ENCODE measurements at places on chromosomes 6 and 20.

DNA sequence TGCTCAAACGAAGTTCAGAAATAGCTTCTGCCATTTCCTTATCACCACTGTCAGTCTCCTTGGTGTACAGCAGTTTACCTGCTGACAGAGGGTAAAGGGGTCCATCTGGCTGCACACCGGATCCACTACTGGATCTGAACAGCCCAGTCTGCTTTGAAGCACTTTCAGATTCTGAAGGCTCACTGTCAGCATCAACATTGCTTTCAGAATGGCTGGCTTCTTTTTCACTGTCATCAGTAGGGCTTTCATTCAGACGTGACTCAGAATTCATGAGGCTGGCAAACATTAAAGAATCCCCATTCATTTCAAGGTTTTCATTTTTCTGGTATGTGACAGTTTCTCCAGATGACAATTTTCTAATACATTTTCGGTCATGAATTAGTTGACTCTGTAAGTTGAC is 21.0 kb upstream of the PNISR start:
- no peak for DNase-seq

- no peak for DNase-seq
Observed at GRCh38 chr6:119182216-119182803, 103.8 kb upstream of the FAM184A start.

DNA sequence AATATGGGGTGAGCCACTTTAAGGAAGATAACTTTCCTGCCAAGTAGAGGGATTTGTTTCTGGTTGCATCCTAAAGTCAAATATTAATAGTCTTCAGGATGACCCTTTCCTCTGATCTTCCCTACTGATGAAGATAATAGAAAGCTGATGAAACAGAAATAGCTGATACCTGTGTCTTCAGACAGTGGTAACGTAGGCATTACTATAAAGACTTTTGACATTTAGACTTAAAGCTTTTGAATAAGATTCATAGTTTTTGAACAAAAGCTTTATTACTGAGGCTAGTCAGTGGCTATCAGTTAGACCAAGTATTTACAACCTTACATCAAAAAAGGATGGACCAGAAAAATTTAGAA is 1.4 kb downstream of the NEDD9 start:
- DNase-seq = no peak

DNA sequence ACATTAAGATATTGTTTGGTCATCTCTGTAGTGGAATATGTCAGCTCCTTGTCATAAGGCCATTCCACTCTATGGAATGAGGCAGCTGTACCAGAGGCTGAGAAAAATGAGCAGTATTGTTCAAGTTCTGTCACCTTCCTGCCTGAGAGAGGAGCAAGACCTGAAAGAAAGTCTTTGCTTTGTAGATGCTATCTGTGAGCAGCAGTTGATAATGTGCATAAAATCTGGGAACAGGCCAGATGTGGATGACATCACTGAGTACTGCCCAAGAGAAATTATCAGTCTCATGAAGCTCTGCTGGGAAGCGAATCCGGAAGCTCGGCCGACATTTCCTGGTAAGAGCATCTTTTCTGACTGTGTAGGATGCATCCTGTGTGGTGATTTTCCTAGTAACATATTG is 16.8 kb downstream of the RIPK1 start:
- no peak for DNase-seq

DNA sequence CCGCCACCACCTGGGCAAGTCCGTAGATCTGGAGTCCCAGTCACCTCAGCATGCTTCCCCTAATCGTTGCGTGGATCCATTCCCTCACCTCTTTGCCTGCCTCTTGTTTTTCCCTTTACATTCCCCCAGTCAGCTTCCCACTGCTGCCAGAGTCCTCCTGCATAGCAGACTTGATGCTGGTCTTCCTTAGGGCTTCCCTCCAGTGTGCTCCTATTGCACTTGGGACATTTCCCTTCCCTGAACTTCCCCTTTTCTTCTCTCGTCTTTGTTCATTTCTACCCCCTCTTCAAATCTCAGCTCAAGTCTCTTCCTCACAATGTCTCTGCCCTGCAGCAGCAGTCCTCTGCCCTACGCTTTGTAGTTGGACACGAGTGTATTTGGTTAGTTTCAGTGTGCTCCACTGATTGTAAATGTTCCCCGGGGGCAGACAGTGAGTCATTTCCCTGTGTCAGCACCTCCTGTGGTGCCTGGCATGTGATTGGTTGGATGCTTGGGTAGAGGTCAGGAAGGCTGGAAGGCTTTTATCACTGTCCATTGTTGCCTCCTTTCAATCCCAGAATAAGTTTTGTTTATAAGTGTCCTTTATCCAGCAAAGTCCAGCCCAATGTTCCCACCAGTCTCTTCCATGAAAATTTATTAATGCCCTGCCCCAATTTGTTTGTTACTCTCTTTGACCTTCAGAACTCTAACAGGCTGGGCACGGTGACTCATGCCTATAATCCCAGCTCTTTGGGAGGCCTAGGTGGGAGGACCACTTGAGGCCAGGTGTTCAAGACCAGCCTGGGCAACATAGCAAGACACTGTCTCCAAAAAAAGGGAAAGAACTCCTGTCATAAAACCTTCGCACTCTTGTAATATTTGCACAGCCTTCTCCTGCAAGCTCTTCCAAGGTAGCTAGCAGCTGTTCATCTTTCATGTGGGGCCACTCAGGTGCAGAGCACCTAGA is 38.3 kb downstream of the FAM120B start:
- DNase-seq = peak; percentile 13

DNA sequence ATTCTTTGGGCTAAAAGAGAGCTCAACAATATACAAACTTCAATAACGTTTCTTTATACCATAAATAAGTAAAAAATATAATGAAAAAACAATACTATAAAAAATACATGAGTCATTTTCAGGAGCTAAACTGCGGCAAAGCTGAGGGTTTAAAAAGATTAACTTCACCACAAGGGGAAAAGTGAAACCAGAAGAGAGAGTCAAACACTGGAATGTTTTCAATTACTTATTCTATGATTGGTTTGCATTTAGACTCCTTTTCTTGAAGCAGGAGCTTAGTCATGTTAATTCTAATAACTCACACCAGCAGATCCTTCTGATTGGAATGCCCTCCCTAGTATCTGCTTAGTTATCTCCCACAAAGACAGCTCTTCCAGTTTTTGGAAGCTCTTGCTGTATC is 627.3 kb downstream of the UTRN start:
- DNase-seq = peak; percentile 88

DNA sequence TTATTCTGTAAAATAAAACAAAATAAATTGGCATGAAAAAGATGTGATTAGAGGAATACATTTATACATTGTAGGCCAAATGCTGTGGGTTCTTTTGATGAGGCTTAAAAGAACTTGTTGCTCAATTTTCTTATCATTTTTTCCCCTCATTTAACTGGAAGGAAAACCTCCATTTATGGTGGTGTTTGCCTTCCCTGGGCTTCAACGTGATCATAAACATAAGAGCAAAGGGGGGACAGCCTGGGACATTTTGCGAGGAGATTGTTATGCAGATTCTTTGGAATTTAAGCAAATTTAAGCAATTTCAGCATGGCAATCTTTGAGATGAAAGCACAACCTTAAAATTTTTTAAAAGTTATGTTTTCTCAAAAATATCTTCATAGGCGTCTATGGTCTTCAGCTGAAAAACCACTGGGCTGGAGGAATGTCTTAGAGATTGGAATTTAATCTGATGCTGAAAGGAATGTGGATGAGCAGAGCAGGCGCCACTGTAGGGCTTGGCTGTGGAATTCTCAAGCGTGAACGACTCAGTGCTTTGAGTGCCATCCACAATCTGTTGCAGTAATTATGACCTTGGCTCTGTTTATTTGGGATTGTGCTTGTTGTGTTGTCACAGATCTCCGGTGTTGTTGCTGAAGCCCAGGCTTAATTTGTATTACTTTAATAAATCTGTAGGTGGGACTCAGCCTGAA is 149.4 kb upstream of the MLIP start:
- peak; percentile 27 for DNase-seq

GRCh38 chr6:133805876-133806275 is 83.0 kb upstream of the TCF21 start:
- no peak for DNase-seq

- DNase-seq = no peak
Observed at GRCh38 chr20:63529180-63529860, 7.9 kb downstream of the PTK6 start.

GRCh38 chr6:73027691-73028090 is 197.6 kb downstream of the KHDC1L start:
- DNase-seq = no peak

DNA sequence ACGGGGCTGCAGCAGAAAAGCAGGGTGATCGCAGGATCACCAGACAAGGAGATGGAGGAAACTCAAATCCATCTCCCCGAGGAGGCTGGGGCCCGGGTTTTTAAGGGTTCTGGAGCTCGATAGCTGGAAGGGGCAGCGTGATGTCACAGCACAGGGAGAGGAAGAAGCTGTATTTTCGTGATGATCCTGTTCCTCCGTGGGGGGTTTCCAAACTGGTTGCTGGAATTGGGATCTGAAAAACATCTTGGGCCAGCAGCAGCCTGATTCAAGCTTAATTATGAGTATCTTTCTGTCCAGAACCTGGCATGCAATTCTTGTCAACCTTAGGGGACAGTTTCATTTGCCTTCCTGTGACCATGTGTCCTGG is 4.1 kb downstream of the CST7 start:
- DNase-seq = no peak

- no peak for DNase-seq
Observed at GRCh38 chr6:68013780-68014515, 621.1 kb upstream of the ADGRB3 start.

GRCh38 chr6:108395297-108395696 is 100.4 kb downstream of the AFG1L start:
- DNase-seq = no peak

DNA sequence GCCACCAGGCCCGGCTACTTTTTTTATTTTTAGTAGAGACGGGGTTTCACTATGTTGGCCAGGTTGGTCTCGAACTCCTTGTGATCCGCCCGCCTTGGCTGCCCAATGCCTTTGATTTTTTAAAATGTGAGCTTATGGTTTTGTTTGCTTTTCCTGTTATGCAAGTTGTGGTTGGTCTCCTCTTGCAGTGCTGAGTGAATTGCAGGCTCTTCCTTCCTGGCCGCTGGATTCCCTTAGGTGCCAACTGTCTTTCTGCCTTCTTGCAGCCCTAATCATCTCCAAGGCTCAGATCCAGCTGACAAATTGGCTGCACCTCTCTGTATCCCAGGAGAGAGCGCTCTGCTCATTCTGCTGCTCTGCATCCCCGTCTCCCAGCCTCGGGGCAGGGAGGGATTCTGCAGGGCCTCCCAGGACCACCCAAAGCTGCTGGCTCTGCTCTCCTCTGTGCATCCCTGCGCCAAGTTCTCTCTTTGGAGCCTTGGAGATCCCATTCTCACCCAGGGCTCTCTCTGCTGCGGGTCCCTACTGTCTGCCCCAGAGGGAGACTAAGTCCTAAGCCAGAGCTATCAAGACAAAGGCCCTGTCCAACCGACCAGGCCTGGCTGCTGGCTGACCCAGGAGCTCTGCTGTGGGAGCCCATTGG is 14.1 kb upstream of the EMILIN3 start:
- DNase-seq = no peak

- DNase-seq = peak; percentile 13
Observed at GRCh38 chr6:45297320-45297719, 30.8 kb upstream of the RUNX2 start.

GRCh38 chr6:85493389-85493788 is 43.5 kb downstream of the NT5E start:
- DNase-seq = no peak

DNA sequence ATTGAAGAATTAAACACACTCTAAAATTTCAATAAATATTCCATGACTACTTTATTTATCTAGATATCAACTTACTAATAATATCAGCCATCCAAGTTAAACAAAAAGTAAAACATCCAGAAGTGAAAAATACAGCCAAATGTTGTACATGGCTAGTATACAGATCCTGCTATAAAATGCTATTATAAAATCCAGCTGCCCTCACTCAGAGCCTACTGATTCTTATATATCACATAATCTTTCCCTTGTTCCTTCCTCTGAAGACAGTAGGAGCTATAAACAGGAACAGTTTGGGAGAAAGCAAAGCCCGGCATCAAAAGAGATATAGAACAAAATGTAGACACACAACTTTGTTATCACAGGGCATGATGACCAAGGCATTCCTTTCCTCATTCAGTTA is 212.9 kb downstream of the PLCB4 start:
- no peak for DNase-seq

GRCh38 chr6:90035047-90035723 is 140.9 kb downstream of the GJA10 start:
- no peak for DNase-seq

- DNase-seq = no peak
Observed at GRCh38 chr6:170038708-170039107, 252.2 kb downstream of the DLL1 start.

DNA sequence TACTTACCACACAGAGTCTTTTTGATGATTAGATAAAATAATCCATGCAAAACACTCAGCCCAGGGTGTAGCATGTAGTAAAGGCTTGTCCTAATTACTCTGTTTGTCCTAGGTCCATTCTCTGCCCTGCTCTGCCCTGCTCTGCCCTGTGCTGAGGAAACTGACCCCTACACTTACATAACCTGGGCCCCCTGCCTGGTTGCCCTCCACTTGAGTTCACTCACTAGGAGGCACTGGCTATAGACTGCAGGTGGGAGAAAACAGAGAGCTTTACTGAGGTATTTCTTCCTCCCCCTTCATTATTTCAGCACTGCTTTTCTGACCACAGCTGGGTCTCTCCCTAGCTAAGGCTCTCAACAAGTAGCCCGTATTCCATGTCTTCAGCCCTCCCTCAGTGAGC is 70.9 kb upstream of the TBX18 start:
- no peak for DNase-seq

- DNase-seq = no peak
Observed at GRCh38 chr6:79838851-79839250, 108.5 kb downstream of the ELOVL4 start.

- no peak for DNase-seq
Observed at GRCh38 chr20:63542696-63543095, 4.9 kb downstream of the SRMS start.

GRCh38 chr20:11738852-11739251 is 178.8 kb upstream of the BTBD3 start:
- no peak for DNase-seq

DNA sequence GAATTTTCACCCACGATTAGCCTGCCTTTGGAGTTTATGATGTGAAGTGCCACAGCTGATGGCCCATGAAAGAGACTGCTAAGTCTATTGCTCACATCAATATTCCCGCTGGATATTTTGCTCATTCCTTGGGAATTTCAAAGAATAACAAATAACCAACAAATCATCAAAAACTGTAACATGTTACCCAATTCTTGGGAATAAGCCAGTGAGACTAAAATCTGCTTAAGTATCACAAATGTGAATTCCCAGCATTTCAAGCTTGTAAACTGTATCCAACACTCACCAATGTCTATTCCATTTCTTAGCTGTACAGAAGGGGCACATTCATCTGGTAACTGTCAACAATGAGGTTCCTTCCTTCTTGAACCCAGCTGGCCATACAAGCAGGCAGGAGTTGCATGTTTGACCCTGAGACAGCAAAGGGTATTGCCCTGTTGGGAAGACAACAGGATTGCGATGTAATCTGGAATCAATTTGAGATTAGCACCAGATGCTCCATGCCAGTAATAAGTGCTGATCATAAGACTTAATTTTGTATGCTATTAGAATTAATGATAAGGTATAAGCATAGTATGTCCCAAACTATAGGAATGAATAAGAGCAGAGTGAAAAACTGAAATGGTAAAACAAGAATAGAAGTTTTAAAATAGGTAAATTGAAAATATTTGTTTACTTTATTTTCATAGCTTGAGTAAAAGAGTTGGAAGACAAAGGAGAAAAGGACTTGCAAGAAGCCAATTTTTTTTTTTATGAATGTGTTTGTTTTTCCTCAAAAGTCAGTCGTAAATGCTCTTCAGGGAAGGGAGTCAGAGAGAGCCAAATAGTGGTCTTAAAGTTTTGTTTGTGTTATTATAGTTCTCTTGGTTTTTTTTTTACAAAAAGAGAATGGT is 58.8 kb downstream of the RSPO3 start:
- peak; percentile 87 for DNase-seq
